ENCODE measurements at places on chromosomes 6 and 20.
A peak's percentile ranks its signal among the peaks of the same experiment; 100 is the strongest.

- no peak for DNase-seq
These were observed 35.5 kb downstream of the PPP1R16B start for GRCh38 chr20:38840894-38841470.

GRCh38 chr20:37316116-37316774 lies 26.8 kb downstream of the MANBAL start:
- DNase-seq, result no peak

DNA sequence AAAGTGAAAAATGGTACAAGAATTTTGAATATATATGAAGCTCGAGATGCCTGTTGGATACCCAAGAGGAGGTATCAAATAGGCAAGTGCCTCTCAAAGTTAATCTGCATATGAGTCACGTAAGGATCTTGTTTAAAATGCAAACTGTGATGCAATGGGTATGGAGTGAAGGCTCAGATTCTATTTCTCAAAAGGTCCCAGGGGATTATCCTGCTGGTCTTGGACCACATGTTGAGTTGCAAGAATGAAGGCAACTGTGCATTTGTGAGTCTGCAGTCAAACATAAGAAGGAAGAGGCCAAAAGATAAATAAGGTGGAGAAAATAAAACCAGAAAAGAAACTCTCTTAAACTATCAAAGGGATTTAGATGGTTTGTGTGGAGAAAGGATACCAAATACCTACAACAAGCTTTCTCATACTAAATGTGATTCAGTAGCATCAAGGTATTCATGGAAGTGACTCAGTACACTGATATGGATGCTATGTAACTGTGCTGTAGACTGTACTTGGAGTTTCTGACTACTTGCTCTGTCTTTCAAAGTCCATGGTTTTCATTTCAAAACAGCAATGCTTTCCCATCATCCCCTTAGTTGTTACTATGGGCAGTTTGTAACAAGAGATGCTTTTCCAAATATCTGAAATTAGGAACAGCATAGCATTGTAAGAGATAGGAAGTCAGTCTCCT lies 106.3 kb downstream of the GFRAL start:
- DNase-seq, result no peak

DNA sequence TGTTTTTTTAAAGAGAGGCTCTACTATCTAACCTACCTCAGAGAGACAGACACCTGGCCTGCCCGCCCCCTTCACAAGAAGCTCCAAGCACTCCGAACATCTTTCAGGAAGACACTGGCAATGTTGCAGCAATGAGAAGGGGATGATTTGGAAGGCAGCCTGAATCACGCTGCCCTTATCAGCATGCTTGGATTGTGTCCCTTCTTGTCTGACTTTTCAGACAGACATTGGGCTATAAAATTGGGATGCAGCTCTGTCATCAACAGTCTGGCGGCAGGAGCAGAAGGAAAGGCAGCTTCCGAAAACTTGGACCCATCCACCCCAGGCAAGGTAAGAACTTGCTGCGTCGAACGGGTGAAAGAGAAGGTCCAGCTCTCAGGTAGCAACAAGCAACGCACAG lies 56.0 kb downstream of the CDK5RAP1 start:
- DNase-seq, result no peak

GRCh38 chr20:51979226-51979625 lies 176.9 kb upstream of the SALL4 start:
- no peak for DNase-seq

DNA sequence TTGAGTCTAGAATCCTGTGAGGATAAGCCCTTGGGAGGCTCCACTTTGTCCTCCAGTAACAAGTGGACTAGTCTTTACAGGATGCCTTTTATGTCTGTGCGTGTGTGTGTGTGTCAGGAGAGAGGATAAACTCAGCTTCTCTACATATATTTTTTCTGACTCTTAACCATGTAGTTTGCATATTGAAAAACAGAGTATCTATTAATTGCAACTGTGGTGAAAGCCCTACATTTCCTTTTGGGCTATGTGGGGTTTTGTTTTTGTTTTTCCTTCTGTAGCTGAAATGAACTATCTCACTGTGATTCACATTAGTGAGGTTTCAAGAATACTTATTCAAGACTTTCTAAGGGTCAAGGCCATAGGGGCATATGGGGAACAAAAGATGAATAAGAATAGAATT lies 17.7 kb downstream of the TPBG start:
- DNase-seq, result no peak

- no peak for DNase-seq
These were observed 121.4 kb downstream of the TPBG start for GRCh38 chr6:82484737-82485626.

- no peak for DNase-seq
These were observed 25.2 kb downstream of the TBPL1 start for GRCh38 chr6:133977983-133978895.

- DNase-seq, result peak; percentile 70
These were observed 1.1 kb downstream of the ACTL10 start for GRCh38 chr20:33667676-33668465.

DNA sequence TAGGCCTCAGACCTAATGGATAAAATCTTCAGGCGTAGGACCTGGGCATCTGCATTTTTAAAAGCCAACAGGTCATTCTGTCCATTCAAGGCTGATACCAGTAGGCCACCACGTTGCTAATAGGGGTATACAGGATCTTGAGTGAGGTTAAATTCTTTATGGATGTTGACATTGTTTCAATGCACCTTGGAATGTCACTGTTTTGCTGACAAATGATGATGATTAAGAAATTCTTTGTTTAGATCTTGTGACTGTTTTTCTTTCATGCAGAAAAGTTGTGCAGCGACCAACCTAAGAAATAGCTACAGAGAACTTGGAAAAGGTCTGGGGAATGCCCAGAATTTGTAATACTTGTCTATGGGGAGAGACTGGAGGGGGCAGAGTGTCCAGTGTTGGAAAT lies 101.1 kb upstream of the CLDN20 start:
- DNase-seq, result no peak

DNA sequence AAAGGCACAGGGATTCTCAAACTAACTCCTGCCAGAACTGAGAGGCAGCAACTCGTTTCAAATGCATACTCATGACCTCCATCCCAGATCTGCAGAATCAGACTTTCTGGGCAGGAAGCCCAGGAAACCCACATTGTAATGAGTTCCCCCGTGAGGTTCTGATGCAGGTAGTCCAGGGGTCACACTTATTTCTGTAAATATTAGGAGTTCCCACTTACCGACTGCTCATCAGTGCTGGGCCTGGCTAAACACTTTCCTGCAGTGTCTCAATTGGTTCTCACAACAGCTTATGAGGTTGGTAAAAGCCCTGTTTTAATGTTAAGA lies 11.6 kb downstream of the DUSP15 start:
- no peak for DNase-seq

GRCh38 chr6:89392823-89393222 lies 19.2 kb downstream of the RRAGD start:
- no peak for DNase-seq

DNA sequence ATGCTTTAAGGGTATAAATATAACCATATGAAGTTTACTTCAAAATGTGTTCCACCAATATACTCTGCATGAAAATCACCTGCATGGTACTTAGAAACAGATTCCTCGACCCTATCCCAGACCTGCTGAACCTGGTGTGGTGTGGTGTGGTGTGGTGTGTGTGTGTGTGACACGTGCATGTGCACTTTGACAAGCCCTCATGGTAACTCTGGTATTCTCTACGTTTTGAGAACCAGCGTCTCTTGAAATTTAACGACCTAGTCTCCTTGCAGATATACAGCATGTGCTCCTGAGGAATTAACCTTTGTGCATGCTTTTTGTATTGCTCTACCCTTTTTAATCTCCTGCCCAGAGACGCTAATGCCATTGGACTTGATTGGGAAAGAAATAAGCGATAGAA lies 29.5 kb downstream of the GGTLC1 start:
- DNase-seq, result no peak

DNA sequence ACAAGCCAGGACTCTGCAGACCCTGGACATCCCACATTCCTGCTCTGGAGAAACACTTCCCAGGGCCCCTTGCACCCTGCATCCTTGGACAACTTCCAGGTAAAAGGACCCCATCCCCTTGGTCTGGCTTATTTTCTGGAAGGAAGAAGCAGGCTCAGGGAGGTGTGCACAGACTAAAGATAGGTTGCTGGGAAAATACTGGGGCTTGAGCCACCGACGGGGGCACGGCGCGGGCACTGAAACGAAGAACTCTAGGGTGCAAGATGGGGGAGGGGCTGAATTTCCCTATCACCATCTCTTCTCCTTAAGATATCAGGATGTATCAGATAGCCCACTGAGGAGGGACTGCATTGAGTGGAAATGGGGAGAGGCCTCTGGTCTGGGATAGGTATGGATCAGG lies 805 bp downstream of the FRS3 start:
- DNase-seq, result no peak

- DNase-seq, result peak; percentile 76
These were observed 25.4 kb downstream of the HLA-F start for GRCh38 chr6:29748391-29749307.

DNA sequence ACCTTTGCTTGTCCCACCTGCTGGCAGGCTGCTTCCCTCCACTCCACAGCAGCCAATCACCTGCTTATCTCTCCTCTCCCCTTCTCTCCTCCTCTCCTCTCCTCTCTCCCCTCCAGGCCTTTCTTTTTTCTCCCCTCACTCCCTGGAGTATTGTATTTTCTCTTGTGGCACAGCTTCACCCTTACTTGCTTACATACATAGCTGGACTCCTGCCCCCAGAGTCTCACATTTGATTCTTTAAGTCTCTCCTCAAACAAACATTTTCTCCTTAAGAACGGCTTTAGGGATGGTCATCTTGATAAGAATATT lies 3.6 kb upstream of the LY86 start:
- no peak for DNase-seq

GRCh38 chr20:1083431-1084080 lies 34.8 kb upstream of the PSMF1 start:
- no peak for DNase-seq

DNA sequence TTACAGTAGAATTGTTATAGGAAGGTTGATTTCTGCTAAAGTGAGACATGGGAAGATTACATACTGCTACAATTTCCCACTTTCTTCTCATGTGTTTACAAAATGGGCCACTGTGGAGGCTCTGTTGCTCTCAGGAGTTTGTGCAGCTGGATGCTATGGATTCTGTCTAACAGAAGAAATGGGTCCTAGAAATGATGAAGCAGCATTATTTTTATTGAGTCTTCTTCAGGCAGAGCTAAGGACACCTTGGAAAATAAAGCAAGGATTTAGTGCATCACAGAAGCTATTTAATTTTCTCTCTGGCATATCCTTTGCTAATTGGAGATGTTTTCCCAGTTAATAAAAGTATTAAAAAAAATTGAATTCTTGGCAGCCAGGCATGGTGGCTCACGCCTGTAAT lies 29.2 kb downstream of the CCDC170 start:
- no peak for DNase-seq

- DNase-seq, result no peak
These were observed 222.6 kb downstream of the RNF144B start for GRCh38 chr6:18609715-18610114.

- DNase-seq, result no peak
These were observed 178.7 kb downstream of the TBXT start for GRCh38 chr6:165988757-165989456.

DNA sequence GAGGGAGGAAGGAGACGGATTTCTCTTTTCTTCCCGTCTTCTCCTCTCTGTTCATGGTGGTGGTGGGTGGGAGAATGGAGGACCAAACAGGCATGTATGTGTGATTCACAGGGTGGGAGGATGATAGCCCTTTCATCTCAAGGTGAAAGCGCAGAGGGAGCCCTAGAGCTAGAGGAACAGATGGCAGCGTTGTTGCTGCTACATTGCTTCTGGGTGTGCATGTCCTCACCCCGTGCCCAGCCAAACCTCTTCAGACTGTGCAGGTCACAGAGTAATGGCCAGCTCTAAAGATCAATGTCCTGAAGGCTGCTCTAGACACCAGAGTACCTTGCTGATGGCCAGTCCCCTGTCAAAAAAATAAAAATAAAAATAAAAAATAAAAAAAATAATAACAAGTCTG lies 301.8 kb downstream of the TBC1D7 start:
- DNase-seq, result no peak

- no peak for DNase-seq
These were observed 308.2 kb downstream of the EYA4 start for GRCh38 chr6:133549371-133549801.

- no peak for DNase-seq
These were observed 26.3 kb downstream of the RPRD1B start for GRCh38 chr20:38059832-38060231.

- no peak for DNase-seq
These were observed 130.9 kb downstream of the TRMT11 start for GRCh38 chr6:126117251-126117650.

DNA sequence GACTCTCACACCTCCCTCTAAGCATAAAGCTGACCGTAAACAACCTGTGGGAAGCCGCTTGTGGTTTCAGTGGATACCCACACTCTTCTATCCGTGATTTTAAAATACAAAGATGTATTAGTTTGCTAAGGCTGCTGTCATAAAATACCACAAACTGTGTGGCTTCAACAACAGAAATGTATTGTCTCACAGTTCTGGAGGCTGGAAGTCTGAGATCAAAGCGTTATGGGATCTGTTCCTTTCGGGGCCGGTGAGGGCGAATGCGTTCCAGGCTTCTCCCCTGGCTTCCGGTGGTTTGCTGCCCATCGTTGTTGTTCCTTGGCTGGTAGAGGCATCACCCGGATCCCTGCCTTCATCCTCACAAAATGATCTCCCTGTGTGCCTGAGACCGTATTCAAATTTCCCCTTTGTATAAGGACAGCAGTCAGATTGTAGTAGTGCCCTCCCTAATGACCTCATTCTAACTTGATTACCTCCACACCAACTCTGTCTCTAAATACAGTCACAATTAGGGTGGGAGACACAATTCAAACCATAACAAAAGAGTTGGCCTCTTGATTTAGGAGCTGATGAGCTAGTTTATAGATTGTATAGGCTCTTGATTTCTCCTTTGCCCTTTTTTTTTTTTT lies 210.6 kb upstream of the SOX4 start:
- no peak for DNase-seq

DNA sequence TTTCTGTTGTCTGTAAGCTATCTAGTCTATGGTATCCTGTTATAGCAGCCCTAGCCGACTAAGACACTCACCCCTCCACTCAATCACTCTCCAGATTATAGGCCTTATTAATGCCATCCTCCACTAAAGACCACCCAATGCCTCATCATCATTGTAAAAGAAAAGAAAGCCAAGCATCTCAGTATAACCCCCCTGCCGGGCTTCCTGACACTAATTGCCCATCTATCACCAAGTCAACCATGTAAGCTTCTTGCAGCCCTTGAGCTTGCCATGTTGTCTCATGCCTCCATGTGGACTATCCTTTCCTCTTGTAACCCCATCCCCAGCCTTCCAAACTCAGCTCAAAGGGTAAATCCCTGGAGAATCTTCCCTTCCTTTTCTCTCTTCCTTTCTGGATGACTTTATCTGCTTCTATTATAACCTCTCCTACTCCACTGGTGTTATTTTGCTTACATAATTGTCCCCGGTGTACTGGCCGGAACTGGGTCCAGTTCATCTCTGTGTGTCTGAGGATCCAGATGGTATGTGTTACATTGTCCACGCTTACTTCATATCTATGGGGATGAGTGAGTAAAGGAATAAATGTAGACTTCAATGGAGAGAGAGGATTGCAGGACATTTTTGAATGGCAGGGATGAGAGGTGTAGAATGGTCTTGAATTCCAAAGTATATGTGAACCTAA lies 202.9 kb upstream of the SOX4 start:
- no peak for DNase-seq

GRCh38 chr6:106486236-106486635 lies 125.7 kb downstream of the CRYBG1 start:
- DNase-seq, result no peak

All from stimulated activated CD4-positive, alpha-beta T cell treated with anti-CD3 and anti-CD28 coated beads, Interleukin-1b, Interleukin-23, amount 100 ng/mL, for 4 hours (primary cell).